ENCODE measurements at places on chromosomes 5 and 9.

- DNase-seq, result no peak
Observed at GRCh38 chr9:128389395-128390149, 18.4 kb downstream of the URM1 start.

DNA sequence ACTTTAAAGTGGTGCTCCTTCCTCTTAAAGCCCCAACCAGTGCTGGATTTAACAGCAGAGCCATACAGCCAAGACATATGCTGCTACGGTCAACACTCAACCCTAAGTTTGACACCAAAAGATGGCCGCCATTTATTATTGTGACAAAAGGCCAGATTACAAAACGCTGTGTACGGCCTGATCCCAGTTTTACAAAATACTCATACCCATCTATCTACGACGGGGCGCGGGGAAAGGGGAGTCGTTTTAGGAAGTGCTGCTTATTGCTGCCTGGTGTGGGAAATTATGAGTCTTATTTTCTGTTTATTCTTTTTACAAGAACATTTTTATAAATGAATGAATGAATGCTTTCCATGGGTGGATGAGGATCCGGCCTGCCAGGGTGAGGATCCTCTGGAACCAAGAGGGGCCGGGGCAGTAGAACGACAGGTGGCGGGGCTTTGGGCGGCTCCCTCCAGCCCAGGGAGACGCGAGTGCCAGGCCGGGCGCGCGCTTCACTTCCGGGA, 457 bp upstream of the IDNK start:
- no peak for DNase-seq

DNA sequence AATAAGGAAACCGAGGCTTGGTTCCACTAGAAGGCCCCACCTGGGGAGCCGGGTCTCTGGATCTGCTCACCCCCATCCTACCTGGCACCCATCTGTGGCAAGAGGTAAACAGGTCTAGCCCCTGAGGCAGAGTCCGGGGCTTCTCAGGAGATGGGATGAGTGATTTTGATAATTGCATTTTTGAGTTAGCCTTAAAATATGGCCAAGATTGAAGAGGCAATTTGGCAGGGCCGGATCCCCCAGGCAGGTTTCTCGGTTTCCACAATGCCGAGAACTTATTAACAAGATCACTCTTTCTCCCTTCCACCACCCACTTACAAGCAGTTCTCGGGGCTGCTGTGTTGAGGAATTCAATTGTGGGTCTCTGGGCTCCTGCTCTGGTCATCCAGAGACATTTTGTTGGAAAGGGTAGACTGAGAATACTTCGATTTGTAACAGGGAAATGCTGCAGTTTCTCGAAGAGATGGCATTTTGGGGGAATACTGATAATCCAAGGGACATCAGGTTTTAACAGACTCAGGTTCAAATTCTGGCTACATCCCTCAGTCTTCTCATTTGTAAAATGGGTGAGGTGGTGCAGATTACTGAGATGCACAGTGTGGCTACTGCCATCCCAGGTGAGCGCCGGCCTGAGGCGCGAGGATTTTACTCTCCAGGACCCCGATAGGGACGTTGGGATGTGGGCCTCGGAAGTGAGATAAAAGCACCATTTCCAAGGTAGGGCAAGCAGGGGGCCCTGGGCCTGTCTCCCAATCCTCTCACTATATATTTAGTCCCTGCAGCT, 194.2 kb downstream of the CDK5RAP2 start:
- DNase-seq, result no peak

GRCh38 chr9:134546746-134547145, 94.9 kb upstream of the COL5A1 start:
- no peak for DNase-seq

DNA sequence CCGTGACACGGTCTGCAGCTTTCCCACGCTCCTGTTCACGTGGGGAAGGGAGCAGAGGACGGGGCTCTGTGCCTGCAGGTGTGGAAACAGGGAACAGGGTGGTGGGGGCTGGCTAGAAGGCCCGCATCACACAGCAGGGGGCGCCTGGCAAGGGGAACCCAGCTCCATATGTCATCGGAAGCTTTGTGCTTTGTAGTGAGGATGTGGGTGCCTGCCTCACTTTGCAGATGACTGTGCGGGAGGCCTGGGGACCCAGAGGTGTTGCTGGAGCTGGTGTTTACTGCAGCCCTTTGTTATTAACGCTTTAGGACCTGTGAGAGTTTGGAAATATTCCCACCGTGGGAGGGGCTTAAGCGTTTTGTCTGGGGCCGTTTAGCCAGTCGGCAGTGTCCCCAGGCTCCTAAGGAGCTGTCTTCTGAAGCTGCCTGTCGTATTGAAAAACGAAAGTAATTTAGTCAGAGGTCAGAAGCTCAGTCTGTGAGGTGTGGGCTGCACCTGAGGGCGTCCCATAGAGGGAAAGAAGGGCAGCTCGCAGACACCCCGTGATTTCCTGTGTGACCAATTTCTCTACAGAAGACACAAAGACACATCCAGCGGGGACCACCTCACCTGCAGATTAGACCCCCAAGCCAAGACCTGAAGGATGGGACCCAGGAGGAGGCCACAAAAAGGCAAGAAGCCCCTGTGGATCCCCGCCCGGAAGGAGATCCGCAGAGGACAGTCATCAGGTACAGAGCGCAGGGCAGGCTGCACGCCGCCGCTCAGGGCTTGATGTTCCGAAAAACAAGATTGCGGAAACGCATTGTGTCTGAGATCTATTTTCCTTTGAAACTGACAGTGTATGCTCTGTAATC, 9.1 kb downstream of the MAN1B1 start:
- DNase-seq, result no peak
